ENCODE measurements at places on chromosomes 11 and 22. TPM values are rescaled to one million over a fixed set of nuclear protein-coding genes. Genes with fewer than 3 reads are reported as not detected.

Gene SCUBE1
- total RNA-seq = 2.3 TPM

Gene ZNF214
- not detected for total RNA-seq

GRCh38 chr11:124623861-124624525, 1.3 kb downstream of the TBRG1 start:
- peaks cover 36% of the 10 kb centered on the region for H3K4me1 ChIP-seq
- H3K27ac ChIP-seq = peak overlapping the region; percentile 92
- peak overlapping the region; percentile 66 for H3K4me3 ChIP-seq
- peaks cover 30% of the 10 kb centered on the region for H3K36me3 ChIP-seq
- DNase-seq = no peak

GRCh38 chr11:33932721-33933120, 40.8 kb upstream of the LMO2 start:
- H3K27ac ChIP-seq = peak overlapping the region; percentile 17
- no peaks in the 10 kb centered on the region for H3K27me3 ChIP-seq

DNA sequence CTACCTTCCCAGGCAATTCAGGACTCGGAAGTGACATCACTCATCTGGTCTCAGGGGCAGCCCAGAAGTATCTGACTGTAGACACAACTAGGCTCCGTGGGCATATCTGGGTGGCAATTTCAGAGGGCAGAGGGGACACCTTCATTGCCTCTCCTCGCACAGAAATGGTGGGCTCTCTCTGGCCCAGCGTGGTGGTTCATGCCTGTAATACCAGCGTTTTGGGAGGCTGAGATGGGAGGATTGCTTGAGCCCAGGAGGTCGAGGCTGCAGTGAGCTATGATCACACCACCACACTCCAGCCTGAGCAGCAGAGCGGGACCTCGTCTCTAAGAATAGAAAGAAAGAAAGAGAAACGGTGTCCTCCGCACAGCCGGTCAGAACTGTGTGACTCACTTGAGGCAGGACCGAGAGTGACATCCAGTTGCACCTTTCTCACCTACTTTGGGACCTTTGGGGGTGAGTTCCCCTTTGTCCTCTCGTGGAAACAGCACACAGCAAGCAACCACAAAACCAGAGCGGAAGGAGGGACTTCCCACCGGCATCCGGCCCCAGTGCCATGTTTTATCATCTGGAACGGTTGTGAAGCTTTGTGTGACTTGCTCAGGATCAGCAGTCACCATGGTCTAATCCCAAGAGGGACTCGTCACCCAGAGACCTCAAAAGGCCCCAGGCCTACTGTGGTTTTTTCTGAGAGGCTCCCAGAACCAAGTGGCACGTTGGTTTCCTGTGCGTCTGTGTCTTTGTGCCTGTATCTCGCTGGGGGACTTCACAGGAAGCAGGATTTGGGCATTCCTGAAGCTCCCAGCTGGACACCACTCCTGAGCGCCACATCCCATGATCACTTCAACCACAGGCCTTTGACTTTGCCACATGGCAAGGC, 38.4 kb upstream of the EMID1 start:
- no peaks in the 10 kb centered on the region for H3K27me3 ChIP-seq
- H3K4me1 ChIP-seq = no peaks in the 10 kb centered on the region
- DNase-seq = no peak
- no peak overlapping the region for H3K27ac ChIP-seq

GRCh38 chr11:65714433-65714832, 2.4 kb downstream of the KAT5 start:
- no peaks in the 10 kb centered on the region for H3K27me3 ChIP-seq
- H3K4me3 ChIP-seq = no peak overlapping the region
- no peak for DNase-seq

DNA sequence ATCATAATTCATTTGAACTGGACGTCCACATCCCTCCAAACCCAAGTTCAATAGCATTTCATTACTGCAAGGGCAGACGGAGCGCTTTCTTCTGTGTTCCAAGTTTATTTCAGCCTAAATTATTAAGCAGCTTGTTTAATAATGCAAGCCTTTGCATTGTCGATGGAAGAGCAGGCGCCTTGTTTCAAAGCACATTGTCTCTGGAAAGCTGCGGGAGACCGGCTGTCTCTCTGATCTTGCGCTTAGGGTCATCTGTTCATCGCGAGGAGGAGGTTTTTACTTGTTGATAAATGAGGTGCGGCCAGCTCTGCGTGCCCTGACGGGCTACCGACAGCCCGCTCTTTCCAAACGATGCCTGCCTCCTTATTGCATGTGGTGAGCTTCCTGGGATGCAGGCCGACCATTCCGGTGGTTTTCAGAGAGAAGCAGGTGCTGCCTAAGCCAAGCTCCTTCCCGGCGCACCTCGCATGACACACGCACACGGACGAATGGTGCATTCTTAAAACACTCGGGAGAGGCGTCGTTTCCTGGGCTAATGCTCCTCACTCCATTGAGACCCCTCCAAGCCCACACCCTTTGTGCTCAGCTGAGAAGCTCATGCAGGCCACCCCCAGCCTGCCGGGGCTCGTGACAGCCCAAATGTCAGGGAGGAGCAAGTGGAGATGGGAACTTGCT, 456.9 kb downstream of the BRD1 start:
- H3K27me3 ChIP-seq = no peaks in the 10 kb centered on the region
- no peaks in the 10 kb centered on the region for H3K36me3 ChIP-seq
- H3K4me3 ChIP-seq = no peak overlapping the region
- DNase-seq = peak; percentile 17
- no peaks in the 10 kb centered on the region for H3K4me1 ChIP-seq
- H3K27ac ChIP-seq = no peak overlapping the region

- no peaks in the 10 kb centered on the region for H3K36me3 ChIP-seq
- H3K4me3 ChIP-seq = no peak overlapping the region
- no peak overlapping the region for H3K27ac ChIP-seq
- no peak for DNase-seq
- H3K27me3 ChIP-seq = no peaks in the 10 kb centered on the region
- H3K4me1 ChIP-seq = no peaks in the 10 kb centered on the region
Measured at GRCh38 chr11:4464216-4465159, 15.4 kb downstream of the OR52K2 start.

- no peak for DNase-seq
- peaks cover 16% of the 10 kb centered on the region for H3K4me1 ChIP-seq
- no peak overlapping the region for H3K4me3 ChIP-seq
Measured at GRCh38 chr11:77104727-77105126, 2.1 kb downstream of the OMP start.

DNA sequence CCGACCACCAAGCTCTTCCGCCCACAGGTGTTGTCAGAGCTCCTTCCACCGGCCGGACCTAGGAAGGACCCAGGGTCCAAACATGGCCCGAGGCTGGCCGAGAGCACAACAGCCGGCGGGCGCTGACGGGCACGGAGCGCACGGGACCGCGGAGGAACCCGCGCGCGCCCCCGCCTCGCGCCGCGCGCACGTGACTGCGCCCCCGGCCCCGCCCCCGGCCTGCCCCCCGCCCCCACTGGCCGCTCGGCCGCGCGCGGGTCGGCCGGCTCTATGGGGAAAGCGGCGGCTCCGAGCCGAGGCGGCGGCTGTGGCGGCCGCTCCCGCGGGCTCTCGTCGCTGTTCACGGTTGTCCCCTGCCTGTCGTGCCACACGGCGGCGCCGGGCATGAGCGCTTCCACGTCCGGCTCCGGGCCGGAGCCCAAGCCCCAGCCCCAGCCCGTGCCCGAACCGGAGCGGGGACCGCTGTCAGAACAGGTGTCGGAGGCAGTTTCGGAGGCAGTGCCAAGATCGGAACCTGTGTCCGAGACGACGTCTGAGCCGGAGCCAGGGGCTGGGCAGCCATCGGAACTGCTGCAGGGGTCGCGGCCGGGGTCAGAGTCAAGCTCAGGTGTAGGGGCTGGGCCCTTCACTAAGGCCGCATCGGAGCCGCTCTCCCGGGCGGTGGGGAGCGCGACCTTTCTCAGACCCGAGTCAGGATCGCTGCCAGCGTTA, at the start of gene OSBP2:
Gene OSBP2, plus strand, starts transcription at position 235 of the 711 bp plus-strand sequence. Its CDS starts 36 bp downstream, at position 271.
- H3K4me1 ChIP-seq = peaks cover 19% of the 10 kb centered on the region
- peak; percentile 57 for DNase-seq
- H3K27me3 ChIP-seq = peaks cover 14% of the 10 kb centered on the region
- H3K4me3 ChIP-seq = peak within 1 kb of the TSS; percentile 65

- H3K27ac ChIP-seq = no peak overlapping the region
- peaks cover 89% of the 10 kb centered on the region for H3K36me3 ChIP-seq
- H3K4me1 ChIP-seq = peaks cover 16% of the 10 kb centered on the region
- no peaks in the 10 kb centered on the region for H3K27me3 ChIP-seq
- no peak overlapping the region for H3K4me3 ChIP-seq
Measured at GRCh38 chr11:116782728-116783127, 5.1 kb downstream of the ZPR1 start.

GRCh38 chr11:110053848-110054414, 39.3 kb upstream of the ZC3H12C start:
- H3K27me3 ChIP-seq = no peaks in the 10 kb centered on the region
- DNase-seq = no peak
- H3K27ac ChIP-seq = no peak overlapping the region
- H3K4me1 ChIP-seq = no peaks in the 10 kb centered on the region
- no peak overlapping the region for H3K4me3 ChIP-seq
- H3K36me3 ChIP-seq = no peaks in the 10 kb centered on the region

DNA sequence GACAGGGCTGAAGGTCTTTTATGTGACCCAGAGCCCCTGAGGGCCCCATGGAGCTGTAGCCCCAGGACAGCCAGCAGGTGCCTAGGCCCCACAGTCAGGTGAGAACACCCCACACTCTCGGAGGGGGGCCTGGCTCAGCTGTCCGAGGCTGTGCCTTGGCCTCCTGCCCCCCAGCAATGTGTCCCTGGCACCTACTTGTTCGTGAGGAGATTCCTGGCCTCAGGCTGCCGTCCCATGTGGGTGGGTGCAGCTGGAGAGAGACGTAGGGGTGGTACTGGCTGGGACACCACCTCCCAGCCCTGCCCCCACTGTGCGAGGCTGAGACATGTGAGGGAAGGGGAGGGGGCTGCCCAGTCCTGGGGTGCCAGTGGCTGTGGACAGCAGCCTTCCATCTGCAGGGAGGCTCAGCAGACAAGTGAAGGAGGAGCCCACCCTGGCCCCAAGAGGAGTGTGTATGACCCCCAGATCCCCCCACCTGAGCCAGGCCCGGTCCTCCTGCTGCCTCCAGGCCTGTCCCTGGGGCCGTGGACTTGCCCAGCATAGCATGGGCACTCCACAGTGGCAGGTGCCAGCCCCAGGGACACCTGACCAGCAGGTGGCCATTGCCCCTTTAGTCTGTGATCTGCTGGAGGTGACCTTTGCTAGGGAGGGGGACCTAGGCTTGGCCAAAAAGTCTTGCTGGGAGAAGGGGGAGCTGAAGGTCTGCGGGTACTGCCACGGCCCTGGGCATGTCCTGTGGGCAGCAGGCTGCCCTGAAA, 17.0 kb downstream of the IL17REL start:
- H3K27ac ChIP-seq = no peak overlapping the region
- H3K27me3 ChIP-seq = no peaks in the 10 kb centered on the region
- H3K4me1 ChIP-seq = peaks cover 50% of the 10 kb centered on the region
- H3K4me3 ChIP-seq = no peak overlapping the region

Measured in stomach (tissue), 19 donors.